ENCODE measurements at places on chromosomes 7 and 10. TPM values are rescaled to one million over a fixed set of nuclear protein-coding genes. Genes with fewer than 3 reads are reported as not detected.

- no peak overlapping the region for H3K4me3 ChIP-seq
- peaks cover 11% of the 10 kb centered on the region for H3K4me1 ChIP-seq
- no peaks in the 10 kb centered on the region for H3K36me3 ChIP-seq
Measured at GRCh38 chr7:91411060-91411459, 146.8 kb downstream of the FZD1 start.

Gene GRID2IP
- total RNA-seq: not detected

GRCh38 chr7:43791665-43792064 is 33.2 kb downstream of the BLVRA start:
- H3K27me3 ChIP-seq: no peaks in the 10 kb centered on the region
- no peak overlapping the region for H3K27ac ChIP-seq
- no peak overlapping the region for H3K4me3 ChIP-seq
- H3K4me1 ChIP-seq: no peaks in the 10 kb centered on the region

DNA sequence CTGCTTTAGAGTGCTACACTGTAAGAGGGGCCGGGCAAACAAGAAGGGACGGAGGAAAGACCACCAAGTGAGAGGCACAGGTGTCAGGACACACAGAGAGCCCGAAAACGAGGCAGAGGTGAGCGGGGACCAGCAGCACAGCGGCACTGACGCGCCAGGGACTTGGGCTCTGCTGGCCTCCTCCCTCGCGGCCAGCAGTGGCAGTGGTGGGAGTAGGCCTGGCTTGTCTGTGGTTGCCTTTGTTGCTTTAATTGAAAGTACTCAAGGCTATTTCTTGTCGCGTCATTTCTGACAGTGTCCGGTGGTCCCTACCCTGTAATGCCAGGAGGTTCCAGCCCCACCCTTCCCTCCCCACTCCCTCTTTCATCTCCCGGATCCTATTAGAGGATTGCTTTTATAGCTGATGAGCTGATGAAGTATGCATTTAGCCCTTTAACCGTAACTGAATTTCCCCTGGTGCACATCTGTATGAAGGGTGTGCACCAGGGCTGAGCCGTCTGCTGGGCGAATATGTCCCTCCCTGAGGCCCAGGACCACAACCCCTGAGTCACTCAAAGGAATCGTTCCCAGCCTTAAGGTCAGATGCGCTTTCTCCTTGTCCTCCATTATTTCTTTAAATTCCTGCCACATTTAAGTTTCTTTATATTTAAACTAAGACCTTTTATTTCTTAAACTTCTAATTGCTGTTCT is 39.5 kb upstream of the FAM20C start:
- peaks cover 28% of the 10 kb centered on the region for H3K4me1 ChIP-seq
- H3K27ac ChIP-seq: no peak overlapping the region
- H3K27me3 ChIP-seq: no peaks in the 10 kb centered on the region
- no peaks in the 10 kb centered on the region for H3K36me3 ChIP-seq
- no peak for DNase-seq

Gene GNGT1
- total RNA-seq: 0.06 TPM

DNA sequence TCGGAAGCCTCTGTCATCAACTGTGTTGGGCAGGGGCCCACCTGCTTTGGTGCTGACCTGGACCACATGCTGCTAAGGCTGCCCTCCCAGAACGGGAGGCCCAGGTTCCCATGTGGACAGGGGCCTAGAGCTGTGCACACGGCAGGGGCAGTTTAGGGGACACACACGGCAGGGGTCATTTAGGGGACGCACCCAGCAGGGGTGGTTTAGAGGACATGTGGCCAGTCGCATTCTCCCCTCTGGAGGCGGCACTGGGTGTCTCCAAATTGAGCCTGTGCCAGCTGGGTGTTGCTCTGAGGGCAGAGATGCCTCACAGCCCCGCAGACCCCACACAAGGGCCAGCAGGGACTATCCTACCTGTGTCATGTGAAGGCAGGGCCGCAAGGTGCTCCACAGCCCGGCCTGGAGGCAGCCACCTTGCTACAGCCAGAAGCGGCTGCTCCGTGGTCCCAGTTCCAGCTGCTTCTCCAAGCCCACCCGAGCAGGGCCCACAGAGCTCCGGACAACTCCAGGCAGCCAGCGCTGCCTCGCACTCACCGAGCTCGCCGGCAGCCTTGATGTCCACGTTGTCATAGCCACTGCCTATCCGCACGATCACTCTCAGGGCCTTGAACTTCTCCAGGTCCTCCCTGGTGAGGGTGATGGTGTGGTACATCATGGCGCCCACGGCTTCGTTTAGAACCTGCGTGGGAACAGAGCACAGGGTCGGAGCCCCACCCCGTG is 60.7 kb downstream of the ZRANB1 start:
- no peak for DNase-seq
- no peaks in the 10 kb centered on the region for H3K36me3 ChIP-seq
- no peaks in the 10 kb centered on the region for H3K27me3 ChIP-seq
- peaks cover 22% of the 10 kb centered on the region for H3K4me1 ChIP-seq
- H3K27ac ChIP-seq: no peak overlapping the region

Gene SLC18A3
- not detected for total RNA-seq

Gene GIMAP5
- not detected for total RNA-seq

DNA sequence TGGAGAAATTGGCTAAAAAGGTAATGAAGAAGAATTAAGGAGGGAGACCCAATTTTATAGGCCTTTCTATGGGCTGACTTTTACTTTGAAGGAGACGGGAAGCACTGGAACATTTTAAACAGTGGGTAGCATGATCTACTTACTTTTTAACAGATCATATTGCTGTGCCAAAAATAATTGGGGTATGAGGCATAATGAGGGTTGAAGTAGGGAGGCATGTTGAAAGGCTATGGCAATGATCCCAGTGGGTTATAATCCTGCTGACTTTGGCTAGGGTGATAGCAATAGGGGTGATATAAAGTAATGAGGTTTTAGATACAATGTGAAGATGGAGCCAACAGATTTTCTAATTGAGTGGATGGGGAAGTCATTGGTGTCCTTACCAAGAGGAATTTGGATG is 73.2 kb downstream of the GPR37 start:
- DNase-seq: no peak
- no peaks in the 10 kb centered on the region for H3K27me3 ChIP-seq
- H3K27ac ChIP-seq: no peak overlapping the region
- no peak overlapping the region for H3K4me3 ChIP-seq
- no peaks in the 10 kb centered on the region for H3K36me3 ChIP-seq

DNA sequence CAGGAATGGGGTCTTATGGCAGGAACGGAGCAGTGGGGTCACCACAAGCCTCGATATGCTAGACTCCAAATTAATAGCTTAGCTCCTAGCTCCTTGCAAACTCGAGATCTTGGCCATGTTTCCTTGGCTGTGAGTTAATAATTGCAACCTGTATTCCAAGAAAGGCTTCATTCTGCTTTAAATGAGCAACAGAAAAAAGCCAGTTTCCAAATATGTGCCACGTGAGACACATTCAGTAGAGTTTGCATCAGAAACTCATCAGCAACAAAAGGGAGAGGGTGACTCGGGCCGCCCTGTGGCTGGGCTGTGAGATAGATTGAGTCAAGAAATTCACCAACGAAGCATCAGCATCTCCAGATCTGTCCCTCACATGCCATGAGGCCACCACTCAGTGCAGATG is 112.0 kb downstream of the NPTX2 start:
- H3K4me1 ChIP-seq: no peaks in the 10 kb centered on the region
- no peaks in the 10 kb centered on the region for H3K36me3 ChIP-seq
- no peak overlapping the region for H3K27ac ChIP-seq
- no peaks in the 10 kb centered on the region for H3K27me3 ChIP-seq
- no peak for DNase-seq

DNA sequence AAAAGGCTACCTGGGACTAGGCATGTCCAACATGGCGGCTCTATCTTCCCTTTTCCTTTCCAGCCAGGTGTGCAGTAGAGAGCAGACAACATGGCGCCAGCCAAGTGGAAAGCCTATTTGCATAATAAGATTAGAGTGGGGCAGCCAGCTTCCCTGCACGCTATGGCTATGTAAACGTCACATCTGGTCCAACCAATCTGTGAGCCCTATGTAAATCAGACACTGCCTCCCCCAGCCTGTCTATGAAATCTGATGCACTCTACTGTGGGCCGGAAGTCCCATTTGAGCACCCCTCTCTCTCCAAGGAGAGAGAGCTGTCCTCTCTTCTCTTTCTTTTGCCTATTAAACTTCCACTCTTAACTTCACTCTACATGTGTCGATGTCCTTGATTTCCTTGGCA is 984.9 kb upstream of the AUTS2 start:
- H3K4me3 ChIP-seq: no peak overlapping the region
- DNase-seq: peak; percentile 78

DNA sequence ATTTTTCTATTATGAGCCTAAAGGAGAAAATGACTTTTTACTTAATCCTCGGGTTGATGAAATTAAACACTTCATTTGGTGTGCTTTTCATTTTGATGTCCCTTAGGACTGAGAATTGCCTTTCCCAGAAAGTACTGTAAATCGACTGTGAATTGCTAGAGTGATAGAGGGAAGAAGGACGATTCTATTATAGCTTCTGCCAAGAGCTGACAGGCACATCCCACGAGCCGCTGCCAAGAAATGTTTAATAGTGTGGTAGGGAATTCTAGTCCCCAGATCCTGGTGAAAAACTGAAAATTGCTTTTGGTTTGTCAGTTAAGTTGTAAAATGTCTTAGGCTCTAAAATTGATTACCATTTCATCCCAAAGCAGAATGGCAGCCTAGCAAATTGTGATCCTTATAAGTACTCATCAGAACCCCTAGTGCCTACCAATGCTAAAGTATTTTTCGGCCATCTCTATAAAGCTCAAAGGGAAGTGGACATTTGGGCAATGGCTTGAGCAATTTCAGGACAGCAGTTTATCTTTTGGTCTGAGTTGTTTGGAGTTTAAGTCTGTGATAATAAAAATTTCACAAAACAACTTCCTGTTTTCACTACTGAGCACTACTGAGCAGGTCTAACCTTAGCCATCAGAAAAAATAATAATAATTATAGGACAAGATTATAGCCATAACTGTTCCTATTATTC is 44.6 kb upstream of the HYCC1 start:
- no peak overlapping the region for H3K4me3 ChIP-seq
- no peak overlapping the region for H3K27ac ChIP-seq
- H3K4me1 ChIP-seq: no peaks in the 10 kb centered on the region
- no peaks in the 10 kb centered on the region for H3K27me3 ChIP-seq
- H3K36me3 ChIP-seq: no peaks in the 10 kb centered on the region

DNA sequence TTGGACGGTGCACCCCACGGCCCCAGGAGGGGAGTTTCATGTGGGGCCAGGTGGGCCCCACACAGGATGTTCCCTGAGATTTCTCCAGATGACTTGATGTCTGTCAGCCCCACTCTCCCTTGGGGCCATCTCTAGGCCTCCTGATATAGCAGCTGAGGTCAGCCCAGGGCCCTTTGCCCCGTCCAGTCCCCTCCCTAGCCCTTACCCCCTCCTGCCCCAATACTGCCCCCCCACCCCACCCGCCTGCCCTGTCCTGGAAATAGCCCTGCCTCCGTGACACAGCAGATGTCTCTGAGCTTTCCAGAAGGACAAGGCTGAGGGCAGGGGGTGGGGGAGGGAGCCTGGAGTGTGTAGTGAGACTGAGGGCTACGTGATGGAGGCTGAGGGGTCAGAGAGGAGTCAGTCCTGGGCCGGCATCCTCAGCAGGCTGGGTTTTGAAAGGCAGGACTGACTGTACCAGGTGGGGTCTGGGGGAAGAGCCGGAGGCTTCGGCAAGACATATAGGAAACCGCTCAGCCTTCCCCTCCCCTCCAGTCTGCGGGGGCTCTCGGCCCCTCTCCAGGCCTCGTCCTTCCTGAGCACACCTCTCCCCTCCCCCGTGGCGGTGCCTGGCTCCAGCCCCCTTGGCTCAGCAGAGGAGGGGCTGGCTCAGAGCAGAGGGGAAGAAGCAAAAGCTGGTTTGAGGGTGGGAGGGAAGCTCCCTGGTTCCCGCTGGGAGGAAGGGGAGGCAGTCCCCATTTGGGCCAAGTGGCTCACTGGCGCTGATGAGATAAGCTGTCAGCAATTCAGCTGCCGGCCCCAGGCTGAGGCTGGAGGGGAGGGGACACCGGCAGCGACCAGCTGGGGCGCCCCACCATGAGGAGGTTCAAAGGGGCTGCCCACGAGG is 2.0 kb downstream of the FLNC start:
- H3K4me3 ChIP-seq: peak overlapping the region; percentile 53
- H3K36me3 ChIP-seq: no peaks in the 10 kb centered on the region
- H3K4me1 ChIP-seq: peaks cover 60% of the 10 kb centered on the region
- H3K27ac ChIP-seq: peak overlapping the region; percentile 77
- DNase-seq: peak; percentile 87
- H3K27me3 ChIP-seq: peaks cover 19% of the 10 kb centered on the region

Gene TFAM
- 44.9 TPM for total RNA-seq

DNA sequence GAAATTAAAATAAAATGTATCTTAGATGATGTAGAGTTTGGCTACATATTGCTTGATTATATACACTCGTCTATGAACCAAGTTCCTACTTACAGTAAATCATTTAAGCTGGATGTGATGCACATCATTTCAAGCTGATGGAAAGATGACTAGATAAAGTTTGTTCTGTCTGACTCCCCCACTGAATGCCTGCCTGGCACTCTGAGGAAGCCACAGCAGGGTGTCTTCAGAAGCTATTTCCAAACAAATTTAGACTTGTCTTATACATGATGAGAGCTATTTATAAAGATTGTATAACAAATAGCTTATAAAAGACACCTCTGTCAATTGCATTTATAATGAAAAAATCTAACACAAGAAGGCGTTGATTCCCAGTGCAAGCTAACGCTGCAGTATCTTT is 741.4 kb downstream of the MAGI2 start:
- no peak overlapping the region for H3K27ac ChIP-seq
- DNase-seq: no peak
- H3K4me3 ChIP-seq: no peak overlapping the region
- no peaks in the 10 kb centered on the region for H3K36me3 ChIP-seq

Gene EBLN1
- total RNA-seq: not detected

GRCh38 chr10:3398825-3399646 is 226.5 kb upstream of the PITRM1 start:
- no peak for DNase-seq
- no peaks in the 10 kb centered on the region for H3K27me3 ChIP-seq
- H3K4me1 ChIP-seq: peaks cover 10% of the 10 kb centered on the region
- no peaks in the 10 kb centered on the region for H3K36me3 ChIP-seq

Gene SPDYE5
- total RNA-seq: not detected

- H3K27me3 ChIP-seq: no peaks in the 10 kb centered on the region
- no peaks in the 10 kb centered on the region for H3K4me1 ChIP-seq
- peaks cover 14% of the 10 kb centered on the region for H3K36me3 ChIP-seq
Measured at GRCh38 chr10:122992031-122992585, 11.9 kb downstream of the PSTK start.

- H3K27me3 ChIP-seq: no peaks in the 10 kb centered on the region
- no peak overlapping the region for H3K4me3 ChIP-seq
- no peaks in the 10 kb centered on the region for H3K4me1 ChIP-seq
- no peak for DNase-seq
- no peak overlapping the region for H3K27ac ChIP-seq
Measured at GRCh38 chr10:26087666-26088065, 128.9 kb upstream of the GAD2 start.

DNA sequence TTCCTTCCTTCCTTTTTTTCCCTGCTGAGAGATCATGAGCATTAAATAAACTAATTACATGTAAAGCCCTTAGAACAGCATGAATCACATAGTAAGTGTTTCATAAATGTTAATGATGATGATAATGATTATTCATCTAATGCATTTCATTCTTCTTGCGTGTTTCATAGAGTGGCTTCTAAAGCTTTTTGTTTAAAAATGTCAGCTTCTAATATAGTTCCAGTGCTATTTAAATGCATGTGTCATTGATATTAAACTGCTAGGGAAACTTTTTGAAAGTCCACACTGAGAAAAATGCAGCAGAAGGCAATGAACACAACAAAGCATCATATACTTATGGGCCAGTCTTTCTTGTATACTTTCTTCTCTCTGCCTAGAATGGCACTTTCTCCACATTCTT is 894.8 kb downstream of the REEP3 start:
- no peaks in the 10 kb centered on the region for H3K27me3 ChIP-seq
- H3K27ac ChIP-seq: no peak overlapping the region

Measured in neural progenitor cell (in vitro differentiated cells).